ENCODE measurements at places on chromosomes 5 and 9.

DNA sequence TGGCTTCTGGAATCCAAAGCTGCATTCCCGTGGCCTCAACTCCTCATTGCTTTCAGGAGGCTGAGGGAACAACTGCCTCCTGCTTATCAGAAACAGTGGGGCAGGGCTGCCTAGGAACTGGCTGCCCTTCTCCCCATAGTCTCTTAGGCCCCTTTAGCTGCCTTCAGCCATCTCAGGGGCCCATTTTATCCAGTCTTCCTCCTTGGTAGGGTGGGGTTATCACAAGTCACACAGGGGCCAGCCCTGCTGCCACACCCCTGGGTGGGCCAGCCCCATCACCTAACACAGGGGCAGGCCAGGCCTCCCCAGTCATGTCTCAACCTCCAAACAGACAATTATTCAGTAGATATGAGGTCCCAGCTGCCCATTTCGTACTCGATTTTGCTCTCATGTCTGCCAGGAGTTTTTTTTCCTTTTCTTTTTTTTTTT, 3.9 kb downstream of the ALAD start:
- DNase-seq = no peak

GRCh38 chr5:61186634-61187033, 24.4 kb upstream of the SMIM15 start:
- no peak for DNase-seq

DNA sequence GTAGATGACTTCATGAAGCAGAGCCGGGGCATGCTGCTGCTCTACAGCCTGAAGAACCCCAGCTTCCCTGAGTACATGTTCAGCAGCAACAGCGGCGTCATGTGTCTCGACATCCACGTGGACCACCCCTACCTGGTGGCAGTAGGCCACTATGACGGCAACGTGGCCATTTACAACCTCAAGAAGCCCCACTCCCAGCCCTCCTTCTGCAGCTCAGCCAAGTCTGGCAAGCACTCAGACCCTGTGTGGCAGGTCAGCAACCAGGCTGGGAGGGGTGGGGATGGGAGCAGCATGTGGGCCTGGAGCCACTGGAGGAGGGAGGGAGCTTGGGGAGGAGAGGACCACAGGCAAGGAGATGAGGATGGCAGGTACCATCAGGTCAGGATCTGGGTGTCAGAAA, 16.2 kb downstream of the ENHO start:
- DNase-seq = no peak

DNA sequence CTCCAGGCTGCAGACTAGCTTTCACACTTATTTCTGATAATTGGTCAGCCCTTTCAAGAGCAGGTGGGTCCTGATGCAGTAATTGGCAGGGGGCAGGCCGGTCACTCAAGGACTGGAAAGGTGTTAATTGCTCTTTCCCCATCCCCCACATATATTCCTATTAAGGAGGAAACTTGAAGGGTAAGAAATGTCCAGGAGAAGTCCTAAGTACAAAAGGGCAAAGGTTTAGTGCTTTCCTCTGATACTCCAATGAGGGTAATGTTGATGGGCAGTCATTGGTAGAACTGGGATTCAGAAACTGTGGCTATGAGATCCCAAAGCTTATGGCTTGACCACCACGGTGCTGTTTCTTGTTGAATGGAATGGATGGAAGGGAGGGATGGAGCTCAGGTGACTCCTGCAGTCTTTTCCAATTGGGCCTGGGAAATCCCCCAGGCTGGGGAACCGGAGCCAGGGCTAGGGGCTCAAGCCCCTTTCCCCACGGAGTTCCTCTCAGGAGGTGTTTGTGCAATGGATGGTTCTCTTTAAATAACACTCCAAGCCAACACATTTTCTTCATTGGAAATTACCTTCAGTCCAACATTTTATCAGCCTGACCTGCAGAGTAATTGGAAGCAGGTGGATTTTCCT, 103.2 kb upstream of the ALDH1B1 start:
- no peak for DNase-seq
